ENCODE measurements at places on chromosomes 16 and 17.

DNA sequence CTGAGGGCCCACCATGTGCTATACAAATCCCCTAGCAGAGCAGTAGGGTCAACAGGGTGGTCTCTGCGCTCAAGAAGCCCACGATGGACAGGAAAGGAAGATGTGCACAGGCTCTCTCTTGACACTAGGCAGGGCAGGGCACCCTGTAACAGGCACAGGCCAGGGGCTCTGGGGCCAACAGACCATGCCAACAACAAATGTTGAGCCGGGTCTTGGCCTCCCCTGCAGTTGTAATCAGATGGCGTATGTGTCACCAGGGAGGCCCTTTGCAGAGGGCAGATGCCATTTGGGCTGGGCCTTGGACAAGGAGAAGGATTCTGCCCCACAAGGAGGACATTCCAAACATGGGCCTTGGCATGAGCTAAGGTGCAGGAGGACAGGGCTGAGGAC is 5.3 kb downstream of the TRPV1 start:
- no peak for DNase-seq

DNA sequence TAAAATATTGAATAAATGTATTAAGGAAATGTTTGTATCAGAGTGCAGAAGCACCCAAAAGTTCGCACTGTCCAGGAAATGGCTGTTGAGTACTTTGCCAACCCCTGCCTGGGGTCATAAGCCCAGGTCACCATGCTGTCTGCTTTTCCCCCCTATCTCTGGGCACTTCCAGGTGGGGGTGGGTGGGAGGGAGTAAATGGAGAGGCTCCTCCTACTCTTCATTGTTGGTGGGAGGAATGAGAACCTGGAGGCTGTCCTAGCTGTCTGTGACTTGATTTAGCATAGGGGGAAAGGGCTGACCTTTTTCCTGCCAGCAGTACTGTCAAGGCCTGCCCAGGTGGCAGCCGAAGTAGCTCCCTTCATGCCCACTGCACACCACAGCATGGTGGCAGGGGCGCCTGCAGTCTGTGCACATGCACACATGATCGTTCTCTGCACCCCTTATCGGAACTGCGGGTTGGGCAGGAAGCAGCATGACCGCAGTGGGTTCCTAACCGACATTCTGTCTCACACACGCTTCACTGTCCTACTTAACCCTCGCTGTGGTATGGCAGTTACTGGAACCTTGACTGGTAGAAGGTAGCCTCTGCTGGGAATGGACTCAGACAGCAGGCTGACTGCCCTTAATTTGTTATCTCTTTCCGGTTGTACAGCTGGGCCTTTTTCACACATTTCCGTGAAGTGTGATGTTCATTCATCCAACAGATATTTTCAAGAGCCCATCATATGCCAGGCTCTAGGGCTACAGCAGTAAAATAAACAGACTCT is 41.5 kb downstream of the LDHD start:
- DNase-seq = no peak

DNA sequence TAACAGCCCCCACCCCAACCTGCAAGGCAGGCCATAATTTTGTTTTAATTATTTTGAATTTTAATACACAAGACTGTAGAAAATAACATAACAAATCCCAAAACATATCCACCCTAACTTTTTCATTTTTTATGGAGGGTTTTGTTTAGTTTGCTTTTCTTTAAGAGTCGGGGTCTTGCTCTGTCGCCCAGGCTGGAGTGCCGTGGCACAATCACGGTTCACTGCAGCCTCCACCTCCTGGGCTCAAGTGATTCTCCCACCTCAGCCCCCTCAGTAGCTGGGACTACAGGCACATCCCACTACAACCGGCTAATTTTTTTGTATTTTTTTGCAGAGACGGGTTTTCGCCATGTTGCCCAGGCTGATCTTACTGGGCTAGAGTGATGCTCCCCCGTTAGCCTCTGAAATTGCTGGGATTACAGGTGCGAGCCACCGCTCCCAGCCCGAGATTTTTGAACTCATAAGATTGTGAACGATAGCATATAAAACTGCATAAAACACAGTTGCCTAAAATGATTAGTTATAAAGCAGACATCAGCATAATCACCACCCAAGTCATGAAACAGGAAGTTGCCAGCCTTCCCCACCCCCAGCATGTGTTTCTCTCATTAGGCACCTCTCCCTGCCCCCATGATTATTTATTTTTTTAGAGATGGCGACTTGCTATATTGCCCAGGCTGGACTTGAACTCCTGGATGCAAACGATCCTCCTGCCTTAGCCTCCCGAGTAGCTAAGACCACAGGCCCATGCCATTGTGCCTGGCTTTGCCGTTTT is 13.6 kb upstream of the DOC2B start:
- DNase-seq = no peak

DNA sequence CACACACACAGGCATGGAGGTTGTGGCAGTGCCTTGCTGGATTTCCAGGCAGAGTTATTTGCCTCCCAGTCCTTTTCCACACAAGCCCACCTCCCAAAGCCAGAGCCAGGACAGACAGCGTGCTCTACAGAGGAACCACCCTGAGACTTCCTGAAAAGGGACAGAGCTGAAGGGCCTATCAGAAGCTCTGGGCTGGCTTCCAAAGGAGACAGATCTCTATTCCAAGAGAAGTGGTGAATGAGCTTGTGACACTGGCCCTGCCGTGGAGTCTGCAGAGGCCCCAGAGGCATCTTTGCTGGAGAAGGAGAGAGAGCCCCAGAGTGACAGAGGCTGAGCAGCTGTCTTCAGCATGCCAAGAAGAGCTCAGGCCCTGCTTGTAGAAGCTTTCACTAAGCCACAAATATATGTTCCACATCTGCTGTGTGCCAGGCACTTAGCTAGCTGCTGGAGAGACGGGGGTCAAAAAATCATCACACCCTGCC is 8.3 kb upstream of the LPCAT2 start:
- no peak for DNase-seq

DNA sequence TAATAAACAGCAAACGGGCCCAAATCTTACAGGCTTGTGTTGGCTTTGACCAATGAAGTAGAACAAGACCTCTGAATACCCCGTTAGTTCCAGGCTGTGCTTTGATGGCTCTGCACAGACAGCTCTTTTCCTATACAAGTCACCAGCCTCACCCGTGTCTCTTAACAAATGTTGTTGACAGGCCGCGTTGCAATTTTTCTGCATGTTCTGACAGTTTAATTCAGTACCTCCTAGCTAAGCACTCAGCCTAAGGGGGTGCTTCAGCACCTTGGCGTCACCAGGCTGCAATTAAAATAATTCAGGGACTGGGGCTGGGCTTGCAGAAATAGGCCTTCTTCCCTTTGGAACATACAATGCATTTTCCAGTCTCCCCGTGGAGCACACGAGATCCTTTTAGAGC is 500.1 kb downstream of the MAF start:
- DNase-seq = no peak

GRCh38 chr17:72850410-72851118 is 241.9 kb downstream of the SLC39A11 start:
- no peak for DNase-seq

DNA sequence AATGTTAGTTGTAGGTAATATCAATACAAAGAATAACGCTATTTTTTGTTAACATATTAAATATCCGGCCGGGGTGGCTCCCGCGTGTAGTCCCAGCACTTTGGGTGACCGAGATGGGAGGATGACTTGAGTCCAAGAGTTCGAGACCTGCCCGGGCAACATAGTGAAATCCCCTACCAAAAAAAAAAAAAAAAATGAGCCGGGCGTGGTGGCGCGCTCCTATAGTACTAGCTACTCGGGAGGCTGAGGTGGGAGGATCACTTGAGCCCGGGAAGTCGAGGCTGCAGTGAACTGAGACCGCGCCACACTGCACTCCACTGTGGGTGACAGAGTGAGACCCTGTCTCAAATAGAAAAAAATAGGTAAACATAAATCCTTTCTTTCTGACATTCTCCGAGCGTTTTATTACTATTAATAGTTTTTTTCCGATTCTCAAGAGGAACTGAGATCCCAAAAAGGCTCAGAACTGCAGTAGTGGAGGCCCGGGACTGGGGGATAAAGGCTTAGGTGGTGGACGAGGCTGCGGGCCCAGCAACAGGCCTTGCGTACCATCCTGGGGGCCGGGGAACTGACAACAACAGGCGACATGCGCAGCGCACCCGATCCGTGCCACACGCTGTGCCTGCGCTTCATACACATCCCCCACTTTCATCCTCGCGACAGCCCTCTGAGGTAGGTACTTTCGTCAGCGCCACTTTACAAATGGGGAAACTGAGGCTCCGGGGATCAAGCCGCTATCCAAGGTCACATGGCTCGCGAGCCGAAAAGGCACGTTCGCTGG is 919 bp downstream of the N4BP1 start:
- no peak for DNase-seq

DNA sequence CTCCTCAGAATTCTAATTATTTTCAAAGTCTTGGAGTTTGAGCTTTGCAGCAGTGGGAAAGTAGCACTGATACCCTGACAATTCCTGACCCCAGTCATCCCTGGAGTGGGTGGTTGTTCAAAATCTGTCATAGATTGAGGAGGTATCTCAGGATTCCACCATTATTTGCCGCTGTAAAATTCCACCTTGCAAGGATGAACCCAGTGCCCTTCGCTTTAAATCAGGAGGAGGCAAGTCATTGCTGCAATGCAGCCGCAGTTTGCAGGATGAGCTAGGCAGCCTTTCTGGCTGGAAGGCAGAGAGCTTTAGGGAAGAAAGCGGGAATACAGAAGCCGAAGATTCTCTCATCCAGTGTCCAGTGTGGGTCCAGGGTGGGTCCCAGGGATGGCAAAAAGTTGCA is 296.9 kb downstream of the RBFOX1 start:
- no peak for DNase-seq

GRCh38 chr17:72502371-72503341 is 381.8 kb downstream of the SOX9 start:
- DNase-seq = no peak

DNA sequence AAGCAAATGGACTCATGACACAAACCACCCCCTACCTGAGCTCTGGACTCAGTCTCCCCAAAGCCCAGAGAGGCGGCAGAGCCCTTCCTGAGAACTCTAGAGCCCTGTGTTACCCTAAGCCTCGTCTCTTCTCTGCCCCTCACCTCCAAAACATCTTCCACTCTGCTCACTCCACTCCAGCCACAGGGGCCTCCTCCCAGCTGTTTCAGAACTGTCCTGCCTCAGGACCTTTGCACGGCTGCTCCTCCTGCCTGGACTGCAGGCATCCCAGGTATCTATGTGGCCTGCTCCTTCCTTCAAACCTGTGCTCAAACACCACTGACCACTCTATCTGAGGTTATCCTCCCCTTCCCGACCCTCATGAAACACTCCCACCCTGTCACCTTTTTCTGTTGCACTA is 12.9 kb upstream of the LITAF start:
- no peak for DNase-seq
